Adipocyte (in vitro differentiated cells): ENCODE measurements at places on chromosomes 11 and 22.

DNA sequence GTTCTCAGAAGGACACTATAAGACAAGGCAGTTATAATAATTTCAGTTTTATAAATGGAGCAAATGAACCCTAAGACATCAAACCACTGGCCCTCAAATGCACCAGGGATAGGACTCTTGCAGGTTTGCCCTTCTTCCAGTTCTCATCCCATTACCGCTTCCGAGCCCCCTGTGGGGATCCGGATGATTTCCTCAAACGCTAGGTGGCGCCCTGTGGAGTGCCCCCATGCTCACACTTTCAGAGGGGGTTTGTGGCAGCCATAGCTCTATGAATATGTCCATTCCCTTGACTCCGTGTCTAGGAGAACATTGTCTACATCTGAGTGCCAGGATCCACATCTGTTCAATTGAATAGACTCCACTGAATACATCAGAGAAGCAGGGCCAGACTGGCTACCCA, 816.3 kb downstream of the NTM start:
- DNase-seq = no peak

DNA sequence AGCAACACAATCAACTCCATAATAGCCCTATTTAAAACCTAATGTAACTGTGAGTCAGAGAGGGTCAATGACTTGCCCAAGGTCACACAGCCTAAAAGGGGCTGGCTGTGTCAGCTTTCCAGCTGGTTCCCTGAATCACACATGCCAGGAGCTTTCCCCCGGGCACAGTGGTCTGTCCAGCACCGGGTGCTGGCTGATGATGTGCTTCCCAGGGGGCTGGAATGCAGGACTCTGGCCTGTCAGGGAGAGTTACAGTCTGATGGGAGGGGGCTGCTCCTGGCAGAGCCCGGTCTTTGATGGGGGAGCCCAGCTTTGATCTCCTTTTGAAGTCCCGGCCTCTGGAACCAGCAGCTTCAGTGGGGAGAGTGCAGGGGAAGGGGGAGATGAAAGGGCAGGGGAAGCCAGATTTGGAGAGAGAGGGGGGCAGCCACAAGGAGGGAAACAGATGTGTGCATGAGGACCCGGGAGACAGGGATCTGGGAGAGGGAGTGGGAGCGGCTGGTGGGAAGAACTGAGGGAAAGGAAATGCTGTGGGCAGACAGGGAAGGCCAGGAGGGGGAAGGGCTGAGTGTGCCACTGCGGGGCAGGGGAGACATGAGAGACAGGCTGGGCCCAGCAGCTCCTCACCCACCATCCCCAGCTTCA, 102.7 kb downstream of the NECTIN1 start:
- DNase-seq = no peak

- no peak for DNase-seq
Measured at GRCh38 chr11:7418061-7418460, 67.2 kb upstream of the OLFML1 start.

- DNase-seq = peak; percentile 67
Measured at GRCh38 chr22:41687901-41688364, 734 bp downstream of the SNU13 start.

- DNase-seq = no peak
Measured at GRCh38 chr11:128708660-128709059, 14.8 kb downstream of the FLI1 start.

DNA sequence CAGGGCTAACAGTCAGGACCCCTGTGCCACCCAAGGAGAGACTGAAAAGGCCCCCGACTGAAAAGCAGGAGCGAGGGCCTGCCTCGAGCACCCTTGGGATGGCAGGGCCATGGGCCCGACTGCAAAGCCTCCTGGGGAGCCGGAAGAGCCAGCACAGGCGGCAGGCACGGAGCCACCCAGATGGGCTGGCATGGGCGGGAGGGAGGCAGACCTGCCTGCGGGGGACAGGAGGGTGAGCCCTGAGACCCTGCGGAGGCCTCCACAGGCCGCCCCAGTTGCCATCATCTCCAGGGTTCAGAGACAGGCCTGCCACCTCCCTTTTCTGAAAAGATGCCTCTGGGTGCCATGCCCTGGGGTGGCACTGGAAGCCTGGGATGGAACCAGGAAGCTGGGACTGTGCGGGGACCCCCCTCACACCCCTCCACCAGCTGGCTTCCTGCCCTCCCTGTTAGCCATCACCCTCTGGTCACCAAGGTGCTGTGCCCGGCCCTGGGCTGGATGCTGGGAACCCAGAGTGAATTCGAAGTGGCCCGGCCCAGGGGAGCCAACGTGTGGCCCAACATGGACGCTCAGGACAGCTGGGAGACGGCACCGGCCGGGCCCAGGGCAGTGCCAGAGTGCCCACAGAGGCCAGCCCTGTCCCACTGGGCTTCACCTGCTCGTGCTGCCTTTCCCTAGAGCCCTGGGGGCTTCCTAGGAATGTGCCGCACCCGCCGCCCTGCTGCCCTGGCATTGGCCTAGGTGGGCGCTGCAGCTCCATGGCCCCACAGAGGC, 13.8 kb downstream of the TSPAN32 start:
- DNase-seq = no peak
